ENCODE measurements at places on chromosomes 3 and 15.

- DNase-seq, result no peak
Measured at GRCh38 chr3:117763561-117763960, 1054.0 kb downstream of the TUSC7 start.

DNA sequence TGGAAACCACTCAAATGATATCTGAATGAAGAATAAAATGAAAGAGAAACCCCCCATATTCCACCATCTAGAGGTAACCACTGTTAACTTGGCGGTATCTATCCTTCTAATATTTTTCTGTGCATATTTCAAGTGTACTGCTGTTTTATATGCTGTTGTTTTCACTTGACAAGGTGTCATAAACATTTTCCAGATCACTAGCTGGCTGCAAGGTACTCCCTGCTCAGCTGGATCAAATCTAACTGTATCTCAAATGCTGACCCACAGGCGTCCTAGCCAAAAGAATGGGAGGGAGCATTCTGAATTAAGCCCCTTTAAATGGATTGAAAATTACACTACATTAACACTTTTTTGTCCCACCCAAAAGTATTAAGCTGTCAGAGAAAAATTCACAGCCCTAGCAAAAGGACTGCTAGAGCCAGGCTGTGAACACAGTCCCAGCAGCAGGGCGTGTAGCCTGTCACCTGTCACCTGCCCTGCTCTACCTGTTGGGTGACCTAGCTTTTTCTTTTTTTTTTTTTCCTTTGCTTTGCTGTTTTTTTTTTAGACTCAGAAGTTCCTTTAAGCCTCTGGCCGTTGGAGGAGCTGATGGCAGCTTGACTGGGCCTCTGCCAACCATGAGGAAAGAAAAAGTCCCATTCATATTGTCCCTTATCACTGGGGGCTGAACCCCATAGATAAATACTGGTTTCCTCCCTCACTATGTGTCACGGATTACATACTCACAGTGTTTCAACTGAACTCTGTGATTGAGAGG is 93.7 kb upstream of the TSC22D2 start:
- DNase-seq, result no peak

GRCh38 chr15:33242165-33242564 is 47.7 kb upstream of the FMN1 start:
- peak; percentile 74 for DNase-seq

- no peak for DNase-seq
Measured at GRCh38 chr3:184352149-184352785, 9.1 kb downstream of the CLCN2 start.

DNA sequence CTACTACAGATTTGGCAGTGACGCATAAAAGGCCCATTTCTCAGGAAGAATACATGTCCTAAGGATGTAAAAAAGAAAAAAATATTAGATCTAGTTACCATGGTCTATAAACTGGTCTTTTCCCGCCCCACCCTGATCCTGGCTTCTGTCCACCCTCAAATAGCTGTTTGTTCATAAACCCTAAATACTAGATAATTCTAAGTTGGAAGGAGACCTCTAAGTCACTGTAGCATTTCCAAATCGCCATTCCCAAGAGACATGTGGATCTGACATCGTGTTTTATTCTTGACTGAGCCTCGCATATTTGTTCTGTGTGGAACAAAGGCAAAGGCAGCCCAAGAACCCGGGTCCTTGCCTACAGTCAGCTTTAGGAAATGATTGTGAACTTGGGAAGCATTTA is 49.0 kb downstream of the LMCD1 start:
- no peak for DNase-seq

DNA sequence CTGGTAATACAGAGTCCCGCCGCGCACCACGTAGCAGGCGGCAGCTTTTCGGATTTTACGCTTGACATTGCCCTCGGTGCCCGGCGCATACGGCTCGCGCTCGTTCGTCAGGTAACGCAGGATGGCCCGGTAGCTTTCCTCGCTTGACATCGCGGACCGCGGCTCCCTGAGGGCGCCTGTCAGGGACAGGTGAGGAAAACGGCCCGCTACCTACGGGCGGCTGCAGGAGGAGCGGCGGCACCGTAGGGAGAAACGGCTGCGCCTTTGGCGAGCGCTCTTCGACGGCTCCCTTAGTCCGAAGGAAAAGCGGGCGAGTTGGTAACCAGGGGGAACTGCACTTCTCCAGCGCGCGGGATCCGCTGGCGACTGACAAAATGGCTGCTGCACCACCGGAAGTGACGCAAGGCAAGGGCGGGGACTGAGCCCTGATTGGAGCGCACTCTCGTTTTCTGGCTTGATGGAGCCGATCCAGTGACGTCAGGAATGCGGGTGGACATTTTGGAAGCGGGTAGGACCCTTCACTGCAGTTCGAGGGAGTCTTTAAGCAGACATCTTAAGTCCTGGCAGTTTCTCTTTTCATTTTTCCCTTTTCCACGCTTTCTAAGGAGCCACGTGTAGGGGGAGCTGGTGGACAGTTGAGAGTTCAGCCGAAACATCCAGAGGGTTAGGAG is at the start of gene ZBTB11:
Gene ZBTB11 (minus strand): TSS at position 368 of the 671 bp plus-strand sequence. CDS start 218 bp downstream, at position 150.
- DNase-seq, result peak; percentile 100

GRCh38 chr15:66872405-66872804 is 170.4 kb downstream of the SMAD6 start:
- DNase-seq, result peak; percentile 70

DNA sequence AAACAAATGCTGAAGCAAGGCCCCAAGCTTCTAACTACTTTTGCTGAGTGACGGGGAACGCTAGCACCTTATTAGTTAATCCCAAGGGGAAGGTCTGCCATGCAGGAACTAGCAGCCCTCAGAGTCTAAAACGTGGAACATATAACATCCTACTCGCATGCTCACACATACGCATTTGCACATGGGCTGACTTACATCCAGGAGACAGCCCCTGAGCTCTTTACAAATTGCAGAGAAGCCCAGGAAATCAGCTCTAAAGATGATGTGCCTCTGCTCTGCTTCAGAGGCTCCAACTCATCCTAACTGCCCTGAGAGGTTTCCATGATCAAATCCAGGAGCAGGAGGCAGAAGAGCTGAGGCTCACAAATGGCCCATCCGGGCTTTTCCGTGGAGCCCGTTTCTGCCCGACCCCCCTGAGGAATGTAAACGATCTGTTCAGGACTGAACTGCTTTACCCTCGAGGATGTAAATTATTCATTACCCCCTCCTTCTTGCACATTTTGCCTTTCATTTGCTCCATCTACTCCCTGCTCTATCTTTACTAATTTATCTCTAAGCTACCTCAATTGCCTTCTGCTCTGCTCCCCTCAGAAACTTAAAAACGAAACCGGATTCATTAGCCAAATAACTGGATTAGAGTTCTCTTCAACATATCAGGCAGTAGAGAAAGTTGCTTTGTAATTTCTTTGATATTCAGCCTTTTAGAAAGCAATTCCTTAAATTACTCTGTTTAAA is 141.9 kb upstream of the CCDC54 start:
- DNase-seq, result peak; percentile 39

GRCh38 chr15:82106679-82107078 is 60.9 kb upstream of the MEX3B start:
- DNase-seq, result no peak

- DNase-seq, result no peak
Measured at GRCh38 chr3:62845996-62846395, 29.2 kb downstream of the CADPS start.

DNA sequence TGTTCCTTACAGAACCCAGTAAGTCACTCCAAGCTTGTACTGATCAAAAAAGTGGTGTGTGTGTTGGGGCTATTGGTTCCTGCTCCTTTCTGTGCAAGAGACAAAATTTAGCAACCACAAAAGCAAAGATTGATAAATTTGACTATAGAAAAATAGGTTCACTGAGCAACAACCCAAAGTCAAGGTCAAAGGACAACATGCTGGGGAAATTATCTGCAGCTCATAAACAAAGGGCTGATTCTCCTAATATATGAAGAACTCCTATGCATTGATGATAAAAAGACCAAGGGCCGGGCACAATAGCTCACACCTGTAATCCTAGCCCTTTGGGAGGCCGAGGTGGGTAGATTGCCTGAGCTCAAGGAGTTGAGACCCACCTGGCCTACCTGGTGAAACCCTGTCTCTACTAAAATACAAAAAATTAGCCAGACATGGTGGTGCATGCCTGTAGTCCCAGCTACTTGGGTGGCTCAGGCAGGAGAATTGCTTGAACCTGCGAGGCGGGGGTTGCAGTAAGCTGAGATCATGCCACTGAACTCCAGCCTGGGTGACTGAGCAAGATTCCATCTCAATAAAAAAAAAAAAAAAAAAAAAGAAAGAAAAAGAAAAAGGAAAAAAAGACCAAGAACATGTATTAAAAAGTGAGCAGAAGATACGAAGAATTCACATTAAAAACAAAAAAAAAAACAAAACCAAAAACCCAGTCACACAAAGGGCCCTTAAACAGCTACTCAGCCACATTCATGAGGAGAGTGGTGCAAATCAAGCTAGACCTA is 29.8 kb downstream of the PPCDC start:
- DNase-seq, result no peak

DNA sequence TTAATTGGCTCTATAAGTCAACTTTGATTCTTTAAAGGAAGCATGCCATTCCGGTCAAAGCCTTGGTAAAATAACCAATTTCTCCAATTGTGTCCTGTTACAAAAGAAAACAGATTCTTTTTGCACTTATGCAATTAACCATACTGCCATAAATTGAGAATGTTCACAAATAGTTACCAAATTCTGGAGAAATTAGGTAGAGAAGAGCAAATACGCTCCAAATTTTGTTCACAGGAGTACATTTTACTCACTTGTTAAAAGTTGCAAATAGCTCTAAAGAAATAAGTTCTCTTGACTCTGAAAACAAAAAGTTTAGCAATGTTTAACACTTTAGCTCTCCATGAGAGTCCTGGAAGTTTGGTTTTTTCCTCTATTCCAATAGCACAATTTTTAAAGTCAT is 11.1 kb downstream of the MAGEF1 start:
- DNase-seq, result no peak

GRCh38 chr3:57038466-57039164 is 21.8 kb upstream of the SPATA12 start:
- DNase-seq, result no peak

DNA sequence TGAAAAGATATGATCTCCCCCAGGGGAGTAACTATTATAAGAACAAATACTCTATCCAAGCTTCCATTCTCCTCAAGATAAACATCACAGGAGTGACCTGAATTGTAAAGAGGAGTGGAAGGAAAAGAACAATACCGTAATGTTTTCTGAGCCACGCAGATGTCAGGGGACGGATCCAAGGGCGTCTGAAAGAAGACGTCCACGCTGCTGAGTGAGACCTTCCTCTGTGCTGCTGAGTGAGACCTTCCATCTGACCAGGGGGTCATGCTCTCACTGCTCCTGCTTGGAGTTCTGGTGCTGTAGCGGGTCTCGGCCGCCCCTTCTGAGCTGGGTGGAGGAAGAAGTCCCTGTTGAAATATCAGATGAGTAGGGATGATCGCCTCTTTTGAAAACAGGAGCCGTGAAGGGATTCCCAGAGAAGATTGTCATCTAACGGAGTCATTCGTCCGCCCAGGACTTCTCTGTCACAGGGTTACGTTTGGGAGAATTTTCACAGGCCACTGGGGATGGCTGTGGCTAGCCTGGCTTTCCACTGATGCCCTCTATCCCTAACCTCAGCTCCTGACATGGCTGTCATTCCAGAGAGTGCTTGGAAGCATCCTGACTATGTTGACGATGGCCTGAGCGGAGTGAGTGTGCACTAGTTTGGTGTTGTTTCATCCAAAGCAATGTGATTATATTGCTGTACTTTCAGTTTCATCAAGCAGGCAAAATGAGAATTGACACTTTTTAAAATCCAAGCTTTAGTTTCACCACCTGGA is 184.9 kb downstream of the APBA2 start:
- DNase-seq, result no peak

DNA sequence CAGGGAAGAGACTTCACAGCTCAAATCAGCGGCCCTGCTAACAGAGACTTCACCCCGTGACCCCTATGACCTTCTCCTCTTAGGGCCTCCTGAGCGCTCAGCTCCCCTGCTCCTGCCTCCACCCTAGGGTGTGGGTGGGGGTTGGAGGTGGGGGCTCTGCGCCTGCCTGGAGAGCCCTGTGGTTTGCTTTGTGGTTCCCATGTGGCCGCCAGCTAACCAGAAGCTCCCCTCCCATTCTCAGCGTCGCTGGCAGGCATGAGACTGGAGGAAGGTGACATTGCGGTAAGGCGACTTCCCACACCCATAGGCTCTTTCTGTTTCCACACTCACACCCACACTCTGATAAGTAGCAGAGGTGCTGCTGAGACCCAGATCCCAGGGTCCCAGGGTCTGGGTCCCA is 27.6 kb downstream of the XYLB start:
- no peak for DNase-seq

GRCh38 chr3:112555535-112556170 is 6.1 kb downstream of the ATG3 start:
- DNase-seq, result no peak

DNA sequence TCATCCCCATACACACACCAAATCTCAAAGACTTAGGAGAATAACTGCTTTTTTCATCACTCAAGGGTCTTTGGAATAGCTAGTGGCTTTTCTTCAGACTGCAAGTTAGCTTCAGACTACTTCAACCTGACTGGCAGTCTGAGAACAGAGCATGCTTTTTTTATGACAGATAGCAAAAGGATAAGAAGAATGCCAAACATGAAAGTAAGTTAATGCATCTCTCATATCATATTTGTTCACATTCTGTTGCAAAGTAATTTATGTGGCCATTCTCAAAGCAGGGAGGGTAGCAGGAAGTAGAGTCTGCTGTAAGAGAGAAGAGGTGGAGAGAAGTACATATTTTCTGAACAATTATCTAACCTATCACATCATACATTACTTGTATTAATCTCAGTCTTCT is 544.4 kb downstream of the ZPLD1 start:
- DNase-seq, result peak; percentile 16
